ENCODE measurements at places on chromosomes 13 and 19.

DNA sequence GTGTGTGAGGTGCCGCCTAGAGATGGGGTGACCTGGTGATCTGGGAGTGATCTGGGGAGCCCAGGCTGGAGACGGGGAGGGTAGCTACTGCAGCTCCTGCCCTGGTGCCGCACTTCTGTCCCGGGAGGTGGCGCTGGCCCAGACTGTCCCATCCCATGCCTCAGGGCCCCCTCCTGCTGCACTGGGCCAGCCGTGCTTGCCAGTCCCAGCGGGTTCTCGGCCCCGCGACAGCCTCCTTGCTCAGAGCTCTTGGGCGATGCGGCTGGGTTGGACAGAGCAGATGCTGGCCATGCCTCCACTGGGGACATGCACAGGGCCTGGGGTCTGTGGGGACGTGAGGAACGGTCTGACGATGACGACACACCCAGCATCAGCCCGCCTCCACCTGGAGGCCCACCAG, 2.5 kb downstream of the RAX2 start:
- no peak for DNase-seq

GRCh38 chr19:11377237-11377636, 2.8 kb downstream of the SWSAP1 start:
- no peak for DNase-seq

DNA sequence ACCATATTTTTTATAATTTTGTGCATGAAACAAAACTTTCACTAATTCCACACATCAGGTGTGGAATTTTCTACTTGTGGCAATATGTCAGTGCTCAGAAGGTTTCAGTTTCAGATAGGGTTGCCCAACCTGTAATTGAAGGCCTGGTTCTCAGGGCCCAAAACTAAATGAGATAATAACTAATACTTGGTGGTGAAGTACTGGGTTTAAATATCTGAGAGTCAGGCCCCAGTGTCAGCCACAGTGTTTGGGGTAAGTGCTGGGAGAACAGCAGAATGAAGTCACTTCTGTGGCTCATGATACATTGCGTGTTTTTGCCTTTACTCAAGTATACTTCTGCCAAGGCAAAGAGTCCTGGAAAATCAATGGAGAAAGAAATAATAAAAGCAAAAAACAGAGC, 5.6 kb downstream of the SAFB start:
- DNase-seq: no peak

- no peak for DNase-seq
Measured at GRCh38 chr19:8455018-8455417, 10.2 kb downstream of the HNRNPM start.

DNA sequence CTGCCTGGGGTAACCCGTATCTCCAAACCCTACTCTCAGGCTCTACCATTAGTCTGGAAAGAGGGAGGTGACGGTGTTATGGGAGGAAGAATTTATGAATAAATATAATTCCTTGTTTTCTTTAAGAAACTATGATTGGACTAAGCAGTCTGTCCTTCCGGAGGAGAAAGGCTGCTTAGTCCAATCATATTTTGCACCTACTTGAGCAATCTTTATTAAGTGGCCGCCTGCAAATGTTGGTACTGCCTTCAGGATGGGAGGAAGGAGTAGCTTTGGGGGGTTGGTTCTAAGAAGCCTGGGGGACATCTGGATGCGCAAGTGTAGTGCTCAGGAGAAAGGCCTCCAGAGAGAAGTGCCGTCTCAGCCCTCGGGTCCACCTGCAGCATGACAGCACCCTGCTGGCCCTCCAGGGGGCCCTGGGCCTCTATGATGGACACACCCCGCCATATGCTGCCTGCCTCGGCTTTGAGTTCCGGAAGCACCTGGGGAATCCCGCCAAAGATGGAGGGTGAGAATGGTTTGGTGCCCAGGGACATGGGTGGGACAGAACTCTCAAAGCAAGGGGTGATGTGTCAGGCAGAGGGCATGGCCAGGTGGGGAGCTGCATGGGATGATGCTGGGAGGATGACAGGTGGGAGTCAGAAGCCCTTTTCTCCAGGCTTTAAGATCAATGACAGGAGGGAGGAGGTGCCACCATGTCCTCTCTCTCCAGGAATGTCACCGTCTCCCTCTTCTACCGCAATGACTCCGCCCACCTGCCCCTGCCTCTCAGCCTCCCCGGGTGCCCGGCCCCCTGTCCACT, 4.1 kb downstream of the ACP4 start:
- DNase-seq: no peak

DNA sequence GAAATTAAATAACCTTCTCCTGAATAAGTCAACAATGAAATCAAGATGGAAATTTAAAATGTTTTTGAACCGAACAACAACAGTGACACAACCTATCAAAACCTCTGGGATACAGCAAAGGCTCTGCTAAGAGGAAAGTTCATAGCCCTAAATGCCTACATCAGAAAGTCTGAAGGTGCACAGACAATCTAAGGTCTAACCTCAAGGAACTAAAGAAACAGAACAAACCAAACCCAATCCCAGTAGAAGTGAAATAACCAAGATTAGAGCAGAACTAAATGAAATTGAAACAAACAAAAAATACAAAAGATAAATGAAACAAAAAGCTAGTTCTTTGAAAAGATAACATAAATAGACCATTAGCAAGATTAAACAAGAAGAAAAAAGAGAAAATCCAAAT, 9.0 kb downstream of the UGGT2 start:
- DNase-seq: no peak

DNA sequence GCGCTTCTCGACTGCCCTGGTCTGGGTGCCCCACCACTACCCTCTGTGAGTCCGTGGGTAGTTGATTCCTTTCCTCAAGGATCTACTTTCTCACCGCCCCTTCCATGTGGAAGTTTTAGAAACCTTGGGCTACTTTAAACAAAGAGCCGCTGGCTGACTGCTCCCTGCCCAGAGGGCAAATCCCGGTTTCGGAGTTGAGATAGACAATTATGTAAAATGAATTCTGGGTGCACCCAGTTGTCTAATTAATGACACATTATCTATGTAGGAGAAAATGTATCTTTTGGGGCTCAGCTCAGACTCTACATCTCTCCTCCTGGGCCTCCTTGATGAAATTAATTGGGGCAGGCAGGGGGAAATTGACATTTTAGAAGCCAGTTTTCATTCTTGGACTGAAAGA, 305.4 kb downstream of the UQCRFS1 start:
- no peak for DNase-seq

- DNase-seq: no peak
Measured at GRCh38 chr13:102721800-102722231, 27.0 kb upstream of the METTL21C start.

DNA sequence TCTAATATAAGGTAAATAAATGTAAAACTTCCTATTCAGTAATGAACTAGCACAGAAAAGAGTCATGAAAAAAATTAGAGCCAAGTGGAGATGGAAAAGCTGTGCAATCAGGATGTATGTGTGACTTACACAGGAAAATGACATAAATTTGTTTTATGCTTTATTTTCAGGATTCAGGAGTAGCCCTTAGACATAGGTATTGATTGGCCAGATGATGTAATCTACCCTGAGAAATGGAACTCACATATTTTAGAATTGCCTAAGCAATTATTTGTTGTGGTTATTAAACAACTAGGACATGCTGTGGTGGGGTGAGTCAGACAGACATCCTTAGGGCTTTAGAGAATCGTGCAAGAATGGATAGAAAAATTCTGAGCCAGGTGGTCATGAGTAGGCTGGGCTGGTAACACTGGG, 110.6 kb downstream of the PCDH9 start:
- no peak for DNase-seq

- DNase-seq: no peak
Measured at GRCh38 chr13:34214686-34215085, 396.7 kb downstream of the RFC3 start.

DNA sequence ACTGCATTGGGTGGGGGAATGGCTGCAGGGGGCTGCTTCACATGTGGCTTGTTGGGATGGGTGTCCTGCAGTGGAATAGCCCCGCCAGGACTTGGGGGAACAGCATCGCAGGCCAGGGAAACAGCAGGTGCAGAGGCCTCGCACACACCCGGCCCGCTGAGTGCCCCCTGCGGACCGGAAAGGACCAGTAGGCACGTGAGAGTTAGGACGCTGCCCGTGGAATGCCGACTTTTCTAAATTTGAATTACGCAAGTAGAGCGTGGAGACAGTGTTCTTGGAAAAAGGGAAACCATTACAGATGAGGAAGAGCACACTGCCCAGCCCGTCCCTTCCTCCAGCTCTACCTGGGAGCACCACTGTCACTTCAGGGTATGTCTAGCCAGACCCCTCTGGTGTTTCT, 11.5 kb downstream of the DNM2 start:
- no peak for DNase-seq

GRCh38 chr19:45601115-45601514, 897 bp downstream of the GPR4 start:
- no peak for DNase-seq

- DNase-seq: no peak
Measured at GRCh38 chr13:112647256-112647655, 42.6 kb upstream of the ATP11A start.

DNA sequence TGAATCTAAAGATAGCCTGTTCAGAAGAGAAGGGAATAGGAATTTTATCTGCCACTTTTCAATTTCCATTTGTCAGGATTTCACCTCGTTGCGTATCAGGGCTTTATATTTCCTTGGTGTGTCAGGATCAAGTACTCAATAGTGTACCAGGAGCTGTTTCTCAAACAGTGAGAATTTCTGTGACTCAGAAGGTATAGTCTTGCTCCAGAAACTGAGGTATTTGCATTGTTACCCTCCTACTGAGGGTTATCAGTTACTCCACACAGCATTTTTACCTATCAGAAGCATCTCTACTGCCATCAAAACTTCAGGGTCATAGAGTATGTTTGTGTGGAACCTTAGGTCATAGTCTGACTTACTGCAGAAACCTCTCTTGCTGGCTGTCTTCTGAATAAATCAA, 271.7 kb upstream of the EDNRB start:
- DNase-seq: no peak

- no peak for DNase-seq
Measured at GRCh38 chr13:45833663-45834375, 17.7 kb downstream of the SIAH3 start.

GRCh38 chr19:31402529-31403316, 53.5 kb upstream of the TSHZ3 start:
- no peak for DNase-seq

GRCh38 chr13:80753866-80754265, 412.9 kb upstream of the SPRY2 start:
- no peak for DNase-seq

DNA sequence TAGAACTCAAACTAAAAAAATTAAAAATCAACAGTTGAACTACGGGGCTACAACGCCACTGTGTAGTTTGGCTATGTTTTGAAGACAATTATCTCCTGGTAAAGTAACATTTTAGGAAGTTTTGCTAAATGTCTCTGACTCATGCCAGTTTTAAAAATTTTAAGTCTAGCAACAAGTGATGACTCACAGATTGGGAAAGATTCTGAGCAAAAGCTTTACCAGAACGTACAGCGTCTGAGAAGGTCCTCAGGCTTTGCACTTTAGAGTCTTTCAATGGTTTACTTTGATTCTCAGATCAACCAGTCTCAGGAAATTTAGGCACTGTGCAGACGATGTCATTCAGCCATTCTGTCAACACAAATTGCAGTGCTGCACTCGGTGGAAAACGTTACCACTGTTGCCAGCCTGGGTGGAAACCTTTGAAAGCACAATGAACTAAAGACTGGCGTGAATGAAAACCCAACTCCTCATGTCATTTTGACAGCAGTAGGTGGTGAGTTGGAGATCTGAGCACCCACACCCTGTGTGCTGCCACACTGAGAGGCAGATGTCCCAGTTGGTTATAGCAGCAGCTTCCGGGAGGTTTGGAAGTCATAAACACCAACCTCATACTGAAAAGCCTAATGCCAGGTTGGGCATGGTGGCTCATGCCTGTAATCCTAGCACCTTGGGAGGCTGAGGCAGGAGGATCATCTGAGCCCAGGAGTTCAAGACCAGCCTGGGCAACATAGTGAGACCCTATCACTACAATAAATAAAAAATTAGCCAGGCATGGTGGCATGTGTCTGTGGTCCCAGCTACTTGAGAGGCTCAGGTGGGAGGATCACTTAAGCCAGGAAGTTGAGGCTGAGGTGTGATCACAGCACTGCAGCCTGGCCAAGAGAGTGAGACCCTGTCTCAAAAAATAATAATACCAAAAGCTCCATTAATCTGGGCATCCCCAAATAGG, 6.3 kb upstream of the WTIP start:
- DNase-seq: no peak

DNA sequence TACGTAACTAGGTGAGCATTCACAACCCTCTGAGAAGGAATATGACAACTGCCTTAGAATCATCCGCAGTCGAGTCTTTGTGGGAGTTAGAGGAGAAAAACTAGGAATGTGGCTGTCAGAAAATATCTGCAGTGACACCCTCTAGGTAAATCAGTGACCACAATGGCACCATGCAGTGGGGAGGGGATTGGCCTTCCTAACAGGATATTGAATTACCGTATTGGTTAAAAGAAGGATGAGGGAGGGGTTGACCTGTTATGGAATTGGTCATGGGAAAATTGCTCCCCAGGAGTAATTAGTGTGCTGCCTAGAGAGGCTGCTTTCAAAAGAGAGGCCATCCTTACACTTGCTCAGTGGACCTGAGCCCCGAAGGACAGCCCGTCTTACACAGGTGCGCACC, 205.6 kb upstream of the SOX1 start:
- no peak for DNase-seq

DNA sequence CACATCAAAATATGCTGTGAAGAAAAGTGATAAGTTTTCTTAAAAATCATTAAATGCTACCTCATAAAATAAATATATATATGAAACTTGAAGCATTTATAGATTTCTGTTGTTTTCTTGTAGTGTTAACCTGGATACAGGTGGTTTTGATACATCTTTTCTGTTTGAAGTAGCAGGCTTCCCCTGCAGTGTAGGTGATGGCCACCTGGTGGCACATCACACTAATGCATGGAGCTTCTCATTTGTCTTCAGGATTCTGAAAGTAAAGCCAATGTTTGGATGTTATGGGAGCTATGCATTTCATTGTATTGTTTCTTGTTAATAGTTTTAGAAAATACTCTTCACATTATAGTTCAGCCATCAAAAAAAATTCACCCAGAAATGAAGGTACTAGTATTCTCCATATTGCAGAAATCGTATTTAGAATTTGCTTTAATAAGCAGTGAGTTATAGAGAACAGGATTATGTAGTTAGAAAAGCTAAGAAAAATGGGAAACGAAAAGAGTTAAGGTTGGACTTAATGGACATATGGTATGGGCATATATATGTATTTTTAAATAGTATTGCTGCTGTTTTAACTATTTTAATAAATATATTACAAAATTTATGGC, 18.7 kb downstream of the GPR180 start:
- no peak for DNase-seq

DNA sequence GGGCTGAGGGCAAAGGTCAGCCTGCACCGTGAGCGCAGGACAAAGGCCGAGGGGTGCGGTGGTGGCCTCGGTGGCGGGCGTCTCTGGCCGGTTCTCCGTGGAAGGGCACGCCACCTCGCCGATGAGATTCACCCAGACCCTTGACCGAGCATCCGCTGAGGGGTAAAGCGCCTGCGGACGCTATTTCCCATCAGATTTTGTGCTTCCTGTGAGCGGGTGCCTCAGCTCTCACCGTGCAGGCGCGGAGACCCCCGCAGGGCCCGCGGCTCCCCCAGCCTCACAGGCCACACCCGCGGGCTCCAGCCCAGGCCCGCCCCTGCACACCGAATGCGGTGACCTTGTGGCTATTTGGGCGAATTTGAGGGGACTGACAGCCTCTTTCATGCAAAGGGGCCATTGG, 348.0 kb downstream of the TEX29 start:
- no peak for DNase-seq
